ENCODE measurements at places on chromosomes 2 and 18.

- DNase-seq, result no peak
Measured at GRCh38 chr2:128310094-128310716, 8.5 kb downstream of the HS6ST1 start.

DNA sequence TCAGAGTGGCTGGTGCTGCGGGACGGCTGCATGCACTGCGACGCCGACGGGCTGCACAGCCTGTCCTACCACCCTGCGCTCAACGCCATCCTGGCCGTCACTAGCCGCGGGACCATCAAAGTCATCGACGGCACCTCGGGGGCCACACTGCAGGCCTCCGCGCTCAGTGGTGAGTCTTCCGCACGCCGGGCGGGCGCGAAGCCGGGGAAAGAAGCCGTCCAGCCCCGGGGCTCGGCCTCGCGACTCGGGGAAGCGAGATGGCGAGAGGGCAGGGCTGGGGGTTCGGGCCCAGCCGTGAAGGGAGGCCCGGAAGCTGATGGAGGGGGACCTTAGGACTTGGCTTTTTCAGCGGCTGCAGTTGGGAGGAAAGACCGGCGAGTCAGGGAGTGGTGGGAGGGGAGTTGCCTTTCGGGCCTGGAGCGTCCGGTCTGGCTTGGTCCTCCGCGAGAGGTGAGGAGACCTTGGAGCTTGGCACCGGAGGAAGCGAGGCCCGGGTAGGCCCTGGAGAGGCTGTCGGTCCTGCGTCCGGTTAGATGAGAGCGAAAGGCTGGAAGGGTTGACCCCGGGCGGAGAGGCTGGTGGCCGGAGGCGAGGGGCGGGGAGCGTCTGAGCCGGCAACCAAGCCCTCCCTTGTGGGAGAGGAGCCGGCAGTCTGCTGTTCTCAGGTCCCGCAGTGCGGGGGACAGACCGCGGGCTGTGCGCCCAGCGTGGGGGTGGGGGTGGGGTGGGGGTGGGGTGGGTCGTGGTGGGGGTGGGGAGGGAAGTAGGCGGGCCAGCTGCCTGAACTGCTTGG lies 691 bp downstream of the BIRC6 start:
- DNase-seq, result peak; percentile 6

DNA sequence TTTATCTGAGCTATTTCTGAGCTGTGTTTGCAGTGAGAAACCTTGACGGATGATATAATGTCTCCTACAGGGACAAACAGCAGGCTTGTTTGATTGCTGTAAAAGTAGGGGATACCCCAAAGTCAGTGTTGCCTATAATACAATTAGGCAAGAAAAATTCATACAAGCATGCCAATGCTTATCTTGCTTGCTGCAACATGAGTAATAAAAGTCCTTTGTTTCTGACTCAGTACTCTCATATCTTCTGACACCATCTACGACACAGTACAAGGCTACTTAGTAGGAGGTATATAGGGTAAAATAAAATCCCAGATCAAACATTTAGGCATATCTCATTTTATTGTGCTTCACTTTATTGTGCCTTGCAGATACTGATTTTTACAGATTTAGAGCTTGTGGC lies 33.0 kb downstream of the ERBB4 start:
- no peak for DNase-seq

GRCh38 chr2:44297431-44297830 lies 22.2 kb downstream of the SLC3A1 start:
- no peak for DNase-seq

DNA sequence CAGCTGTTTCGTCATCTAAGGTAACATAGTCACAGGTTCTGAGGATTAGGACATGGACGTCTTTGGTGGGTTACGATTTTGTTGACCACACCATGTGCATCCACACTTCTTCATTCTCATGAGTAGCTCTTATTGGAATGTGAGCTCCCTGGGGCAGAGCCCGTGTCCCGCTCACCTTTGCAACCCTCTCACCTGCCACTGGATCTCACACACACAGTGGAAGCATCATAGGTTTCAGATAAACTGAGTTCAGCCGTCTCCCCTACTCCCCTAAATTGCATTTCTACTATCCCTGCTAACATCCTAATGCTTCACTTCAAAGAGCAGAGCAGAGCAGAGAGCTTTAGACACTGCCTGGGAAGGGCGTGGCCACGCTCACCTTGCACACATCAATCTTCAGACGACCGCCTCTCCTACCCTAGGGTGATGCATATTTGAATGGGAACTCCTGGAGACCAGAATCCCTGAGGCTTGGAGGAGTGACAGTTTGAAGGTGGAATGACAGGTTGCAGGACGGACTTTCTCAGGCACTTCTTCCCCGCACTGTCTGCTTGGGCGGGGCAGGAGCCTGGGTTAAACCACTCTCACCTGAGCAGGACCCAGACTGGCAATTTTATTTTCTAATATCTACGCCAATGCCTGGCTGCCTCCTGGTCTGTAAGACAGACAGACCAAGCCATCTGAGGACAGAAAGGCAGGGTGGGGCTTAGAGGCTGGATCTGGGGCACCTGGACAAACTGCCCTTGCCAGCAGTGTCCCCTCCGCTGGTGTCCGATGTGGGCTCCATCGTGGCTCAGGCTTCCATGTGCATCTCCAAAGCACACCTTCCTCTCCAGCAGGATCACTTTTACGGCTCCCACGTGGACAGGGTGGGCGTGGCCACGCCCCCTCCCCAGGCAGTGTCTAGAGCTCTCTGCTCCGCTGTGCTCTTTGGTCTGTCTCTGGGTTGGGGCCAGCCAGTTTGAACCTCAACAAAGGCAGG lies 229.5 kb upstream of the COPS8 start:
- no peak for DNase-seq

DNA sequence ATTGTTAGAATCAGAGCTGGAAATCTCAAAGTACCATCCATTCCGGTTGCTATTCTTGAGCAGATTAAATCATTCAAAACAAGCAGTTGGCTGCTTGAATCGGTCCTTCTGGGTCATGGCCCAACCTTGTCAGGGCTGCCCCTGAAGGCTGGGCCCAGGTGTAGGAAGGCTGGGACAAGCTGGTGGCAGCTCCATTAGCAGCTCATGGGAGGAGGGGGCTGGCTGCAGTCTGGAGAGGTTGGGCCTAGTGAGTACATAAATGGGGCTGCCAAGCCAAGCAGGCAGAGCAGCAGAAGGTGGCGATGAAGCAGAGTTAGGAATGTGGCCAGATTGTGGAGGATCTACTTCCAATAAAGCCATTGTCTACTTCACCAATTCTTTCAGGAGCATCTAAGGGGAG lies 81.4 kb downstream of the ADCYAP1 start:
- DNase-seq, result no peak

All from thoracic aorta (tissue), 2 donors.